ENCODE measurements at places on chromosomes 1 and 21. TPM values are rescaled to one million over a fixed set of nuclear protein-coding genes. Genes with fewer than 3 reads are reported as not detected.

TTLL10 gene
- total RNA-seq = not detected

PLA2G2F gene
- total RNA-seq = not detected

GBP2 gene
- total RNA-seq = 6.6 TPM

RIPPLY3 gene
- total RNA-seq = 0.09 TPM

FHAD1 gene
- total RNA-seq = not detected

KCNJ10 gene
- 4.4 TPM for total RNA-seq

HCRTR1 gene
- not detected for total RNA-seq

DNA sequence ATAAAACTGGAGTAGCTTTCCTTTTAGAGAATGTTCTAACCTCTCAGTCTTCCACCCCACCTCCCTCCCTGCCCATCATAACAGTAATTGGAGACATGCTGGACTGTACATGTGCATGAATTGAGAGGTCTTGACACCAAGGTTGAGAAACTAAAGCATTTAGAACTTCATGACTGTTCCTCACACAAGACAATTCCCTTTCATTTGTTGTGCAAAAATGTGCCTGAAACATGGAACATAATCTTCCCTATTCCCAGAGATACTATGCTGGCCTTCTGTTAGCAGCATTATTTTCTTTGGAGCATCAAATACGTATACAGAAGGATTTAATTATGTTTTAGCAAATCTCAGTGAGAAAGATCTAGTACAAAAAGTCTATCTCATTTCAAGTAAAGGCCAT is 97.5 kb upstream of the KCNE2 start:
- no peak for DNase-seq

DNA sequence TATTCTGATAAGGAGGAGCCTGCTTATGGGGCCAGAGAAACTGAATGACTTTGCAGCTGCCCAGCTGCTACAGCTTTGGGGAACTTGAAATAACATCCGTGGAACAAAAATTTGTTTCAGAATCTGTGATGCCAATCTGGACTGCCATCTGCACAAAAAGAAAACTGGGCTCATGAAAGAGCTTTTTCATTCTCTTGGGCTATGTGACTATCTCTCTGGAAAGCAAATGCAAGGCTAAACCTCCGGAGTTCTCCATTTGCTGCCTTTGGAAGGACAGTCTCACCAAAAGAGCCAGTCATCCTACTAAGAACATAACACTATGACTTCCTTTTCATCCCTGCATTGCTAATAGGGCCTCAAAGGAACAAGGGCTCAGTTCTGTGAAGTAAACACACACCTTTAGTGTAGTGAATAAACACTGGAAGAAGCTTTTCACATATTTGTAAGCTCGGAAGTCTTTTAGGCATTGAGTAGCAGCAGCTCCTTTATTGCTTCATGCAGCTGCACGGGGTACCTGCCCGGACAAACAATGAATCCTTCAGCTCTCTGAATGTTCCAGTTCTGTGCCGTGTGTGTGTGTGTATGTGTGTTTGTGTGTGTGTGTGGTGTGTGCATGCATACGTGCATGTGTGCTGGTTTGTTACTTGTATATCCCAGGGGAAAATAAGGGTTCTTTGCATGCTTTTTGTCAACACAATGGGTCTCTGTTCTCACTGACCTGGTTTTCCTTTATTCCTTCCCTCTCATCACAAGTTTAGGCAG is 255.5 kb upstream of the SGIP1 start:
- no peak for DNase-seq

GRCh38 chr1:62312698-62313097 is 6.5 kb downstream of the KANK4 start:
- DNase-seq = no peak

GRCh38 chr1:12618965-12619791 is 1.2 kb upstream of the DHRS3 start:
- DNase-seq = peak; percentile 97

DNA sequence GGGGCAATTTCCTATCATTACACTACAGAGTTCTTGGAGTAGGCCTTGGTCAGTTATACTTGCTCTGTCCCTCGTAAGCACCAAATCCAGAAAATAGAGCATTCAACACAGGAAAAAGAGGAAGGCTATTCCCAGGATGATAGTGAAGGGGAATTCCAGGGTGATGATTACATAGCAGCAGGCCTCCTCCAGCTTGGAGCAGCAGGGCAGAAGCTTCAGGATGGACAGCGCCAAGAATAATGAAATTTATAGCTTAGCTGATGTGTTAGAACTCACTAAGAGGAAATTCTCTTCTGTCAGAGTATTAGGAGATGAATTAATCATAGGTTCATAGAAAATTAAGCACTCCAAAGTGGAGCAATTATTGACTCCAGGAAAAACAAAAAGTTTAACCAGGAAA is 10.8 kb upstream of the SMAP2 start:
- no peak for DNase-seq

DNA sequence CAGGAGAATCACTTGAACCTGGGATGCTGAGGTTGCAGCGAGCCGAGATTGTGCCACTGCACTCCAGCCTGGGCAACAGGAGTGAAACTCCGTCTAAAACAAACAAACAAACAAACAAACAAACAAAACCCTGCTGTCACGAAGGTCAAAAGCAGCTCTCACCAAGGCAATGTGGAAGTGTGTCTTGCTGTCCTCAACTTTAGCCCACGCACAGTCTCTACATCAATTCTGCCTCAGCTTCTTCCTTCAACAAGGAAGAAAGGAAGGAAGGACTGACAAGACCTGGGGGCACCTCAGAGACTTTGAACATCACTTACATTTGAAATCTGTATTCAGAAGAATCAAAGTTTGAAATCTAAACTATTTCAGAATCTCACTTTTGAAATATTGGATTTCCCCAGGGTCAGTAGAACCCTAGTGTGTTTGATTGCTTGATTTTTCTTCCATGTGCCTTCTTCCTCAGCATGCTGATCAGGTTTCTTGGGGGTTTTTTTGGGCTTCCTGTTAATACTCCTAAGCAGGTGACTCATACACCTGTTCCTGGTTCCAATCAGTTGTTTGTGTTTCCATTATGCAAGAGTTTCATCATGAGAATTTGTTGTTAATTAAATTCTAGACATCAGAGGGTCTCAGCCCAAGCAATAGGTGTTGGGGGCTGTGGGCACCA is 6.5 kb upstream of the CSTB start:
- no peak for DNase-seq

- DNase-seq = no peak
Measured at GRCh38 chr1:39895731-39896480, 5.8 kb downstream of the MYCL start.

DNA sequence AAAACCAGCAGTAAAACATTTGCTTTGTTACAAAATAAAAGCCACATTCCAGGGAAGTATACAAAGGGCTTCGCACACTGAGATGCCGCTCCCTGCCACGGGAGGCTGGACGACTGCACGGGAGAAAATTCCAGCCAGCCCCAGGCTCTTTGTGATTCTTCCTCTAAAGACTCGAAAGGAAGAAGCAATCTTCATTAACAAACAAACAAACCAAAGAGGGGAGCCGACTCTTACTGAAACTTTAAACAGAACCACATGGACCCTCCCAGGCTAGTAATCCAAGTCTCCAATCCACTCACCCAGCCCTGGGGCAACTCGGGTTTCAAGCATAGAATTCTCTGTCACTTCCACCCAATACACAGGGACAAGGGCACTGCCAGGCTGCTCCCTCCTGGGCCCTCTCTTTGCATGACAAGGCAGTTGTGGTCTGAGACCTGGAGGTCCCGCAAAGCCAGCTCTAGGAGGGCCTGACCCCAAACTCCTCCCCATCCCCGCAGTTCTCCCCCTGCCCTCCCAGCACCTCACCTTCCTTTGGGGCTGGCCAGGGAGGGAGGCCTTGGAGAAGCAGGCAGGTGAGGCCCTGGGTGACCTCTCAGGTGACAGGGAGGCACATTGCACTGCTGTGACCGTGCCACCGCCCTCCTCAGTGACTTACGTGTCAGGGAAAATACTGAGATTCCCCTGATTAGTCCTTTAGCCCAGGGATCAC is 26.6 kb upstream of the COL18A1 start:
- no peak for DNase-seq

DNA sequence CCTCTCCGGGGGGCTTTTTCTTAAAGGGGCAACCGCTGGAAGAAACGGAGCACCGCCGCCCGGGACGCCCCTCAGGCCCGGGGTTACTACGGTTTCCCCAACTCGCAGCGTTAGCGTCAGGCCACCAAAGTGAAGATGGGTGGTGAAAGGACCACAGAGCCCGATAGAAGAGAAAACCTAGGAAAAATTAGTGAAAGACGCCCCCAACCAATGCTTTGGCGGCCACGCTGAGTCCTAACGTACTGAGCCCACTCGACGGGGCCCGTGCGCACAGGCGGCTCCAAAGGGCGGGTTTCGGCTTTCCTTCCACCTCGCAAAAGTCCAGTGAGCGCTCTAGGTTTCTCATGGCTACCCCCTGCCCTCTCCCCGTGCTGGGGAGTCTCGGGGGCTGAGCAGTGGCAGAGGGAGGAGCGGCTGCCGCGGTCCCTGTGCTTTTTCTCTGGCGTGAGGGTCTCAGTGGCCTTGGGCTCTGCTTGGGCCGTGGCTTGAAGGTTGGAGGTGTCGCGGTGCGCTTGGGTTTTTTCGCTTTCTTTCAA is 12.2 kb upstream of the SPEN start:
- DNase-seq = peak; percentile 27

GRCh38 chr1:32702599-32703478 is at the start of gene SYNC:
SYNC (minus strand) TSS chr1:32702770; CDS start chr1:32702660, 110 bp downstream.
- no peak for DNase-seq

DNA sequence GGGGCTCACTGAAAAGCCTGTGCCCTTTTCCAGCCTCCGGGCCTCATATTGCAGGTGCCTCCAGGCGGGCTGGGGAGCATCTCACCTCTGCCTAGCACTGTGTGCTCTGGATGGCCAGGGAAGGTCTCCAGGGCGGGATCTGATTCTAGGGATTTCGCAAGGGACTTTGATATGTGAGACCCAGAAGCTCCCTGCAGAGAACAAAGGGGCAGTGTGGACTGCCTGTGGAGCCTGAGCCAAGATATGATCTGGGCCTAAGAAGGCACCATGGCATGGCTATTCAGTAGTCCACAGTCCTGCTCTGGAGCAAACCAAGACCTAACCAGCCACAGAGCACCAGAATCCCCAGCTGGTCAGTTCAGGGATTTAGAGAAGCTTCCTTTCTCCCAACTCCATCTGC is 157.2 kb downstream of the ST6GALNAC5 start:
- peak; percentile 22 for DNase-seq

- DNase-seq = no peak
Measured at GRCh38 chr1:185250063-185250462, 67.0 kb downstream of the IVNS1ABP start.

- no peak for DNase-seq
Measured at GRCh38 chr1:156908541-156908940, 11.9 kb upstream of the LRRC71 start.

GRCh38 chr1:150234566-150235293 is 1.2 kb downstream of the ANP32E start:
- DNase-seq = peak; percentile 51

- no peak for DNase-seq
Measured at GRCh38 chr1:115245227-115245626, 92.8 kb downstream of the NGF start.

- DNase-seq = no peak
Measured at GRCh38 chr1:209893751-209894150, 44.3 kb upstream of the SYT14 start.

DNA sequence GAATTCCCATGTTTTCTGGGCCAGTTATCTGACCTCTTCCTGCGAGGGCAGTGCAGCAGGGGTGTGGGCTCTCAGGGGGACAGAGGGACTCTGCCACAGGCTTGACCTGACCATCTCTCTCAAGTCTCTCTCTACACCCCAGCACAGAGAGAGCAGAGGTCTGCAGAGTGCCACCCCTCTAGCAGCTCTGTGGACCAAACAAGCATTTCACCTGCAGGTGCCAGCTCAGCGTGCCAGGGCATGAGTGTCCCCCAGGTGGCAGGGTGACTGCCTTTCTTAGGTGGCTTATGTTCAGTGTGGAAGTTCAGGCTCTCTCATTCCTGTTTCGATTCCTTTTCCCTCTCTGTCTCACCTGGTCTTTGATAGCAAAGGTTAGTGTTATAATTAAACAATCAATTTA is 191.3 kb downstream of the CACNA1E start:
- DNase-seq = no peak

DNA sequence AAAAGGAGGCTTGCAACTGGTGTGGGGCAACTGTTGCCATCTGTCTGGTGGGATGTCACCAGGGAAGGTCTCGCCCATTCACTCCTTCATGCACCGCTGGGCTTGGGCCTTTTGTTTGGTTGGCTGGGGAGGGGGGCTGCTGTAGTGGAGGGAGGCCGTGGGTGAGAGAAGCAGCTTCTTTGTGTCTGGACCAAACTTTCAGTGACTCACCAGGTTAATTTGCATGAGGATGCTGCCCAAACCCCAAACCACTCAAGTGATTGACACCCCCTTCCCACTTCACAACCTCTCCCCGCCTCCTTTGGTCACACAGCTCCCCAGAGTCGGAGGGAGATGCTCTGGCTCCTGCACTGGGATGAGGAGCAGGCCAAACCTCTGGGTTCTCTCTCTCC is 19.7 kb downstream of the BTG2 start:
- DNase-seq = no peak

GRCh38 chr1:167342846-167343245 is 122.2 kb downstream of the POU2F1 start:
- peak; percentile 19 for DNase-seq

GRCh38 chr21:41768437-41769042 is 1.7 kb upstream of the RIPK4 start:
- peak; percentile 95 for DNase-seq

DNA sequence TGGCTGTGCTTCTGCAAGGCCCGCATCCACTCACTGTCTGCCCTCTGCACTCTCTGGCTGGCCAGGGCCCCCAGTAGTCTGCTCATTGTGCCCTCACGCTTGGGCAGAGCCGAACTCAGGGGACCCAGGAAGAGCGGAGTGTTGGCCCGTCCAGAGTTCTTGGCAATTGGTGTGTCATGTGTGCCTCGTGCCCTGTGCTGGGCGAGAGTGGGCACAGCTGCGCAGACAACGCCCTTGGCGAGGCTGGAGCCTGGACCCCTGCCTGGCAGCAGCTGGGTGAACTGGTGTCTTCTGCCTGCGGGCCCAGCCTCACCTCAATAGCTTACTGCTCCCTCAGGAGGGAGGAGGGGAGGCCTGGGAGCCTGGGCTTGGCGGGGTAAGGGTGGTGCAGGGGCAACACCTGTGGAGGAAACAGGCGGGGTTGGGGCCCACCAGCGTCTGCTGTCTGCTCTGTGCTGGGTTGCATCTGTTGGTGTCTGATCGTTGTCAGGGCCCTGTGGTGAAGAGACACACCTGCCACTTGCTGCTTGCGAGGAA is 2.1 kb downstream of the GUK1 start:
- DNase-seq = no peak

DNA sequence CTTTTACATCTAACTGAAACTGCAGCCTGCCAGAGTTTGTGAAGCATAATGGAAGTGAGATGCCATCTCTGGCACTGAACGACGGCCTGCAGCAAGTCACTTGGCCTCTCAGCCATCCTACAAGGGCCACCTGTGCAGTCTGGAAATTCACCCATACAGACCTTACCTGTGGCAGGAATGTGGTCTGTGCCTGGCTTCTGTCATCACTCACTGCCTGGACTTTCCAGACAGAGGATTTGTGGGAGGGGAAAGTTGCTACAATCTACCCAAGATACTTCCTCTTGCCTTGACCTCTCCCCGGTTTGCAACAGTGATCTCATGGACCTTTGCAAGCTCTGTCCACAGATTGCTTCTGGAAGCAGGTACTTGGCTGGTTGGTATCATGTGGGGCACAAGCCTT is 58.4 kb upstream of the ATP1B1 start:
- no peak for DNase-seq
